ENCODE measurements at places on chromosomes 7 and 10.
A peak's percentile ranks its signal among the peaks of the same experiment; 100 is the strongest.

DNA sequence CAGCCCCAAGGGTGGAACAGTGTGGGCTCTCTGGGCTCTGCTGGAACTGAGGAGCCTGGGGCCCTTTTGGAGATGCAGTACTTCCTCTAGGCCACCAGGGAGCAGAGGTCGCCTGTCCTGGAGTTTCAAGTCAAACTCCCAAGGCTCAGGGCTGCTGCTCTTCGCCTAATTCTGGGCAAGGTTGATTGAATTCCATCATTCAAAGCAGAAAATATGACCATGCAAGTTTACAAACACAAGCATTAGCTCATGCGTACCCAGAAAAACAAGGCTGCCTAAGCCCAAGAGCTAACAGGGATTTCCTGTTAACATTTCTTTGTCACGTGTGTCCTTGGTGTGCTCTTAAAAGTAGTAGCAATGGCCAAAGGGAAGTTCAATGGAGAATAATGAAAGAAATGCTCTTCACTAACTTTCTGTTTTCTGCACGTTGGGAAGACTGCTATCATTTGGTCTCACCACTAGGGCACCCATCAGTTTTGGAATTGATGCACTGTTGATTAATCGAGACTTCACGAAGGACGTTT is 20.1 kb downstream of the LDB3 start:
- peak; percentile 3 for DNase-seq

DNA sequence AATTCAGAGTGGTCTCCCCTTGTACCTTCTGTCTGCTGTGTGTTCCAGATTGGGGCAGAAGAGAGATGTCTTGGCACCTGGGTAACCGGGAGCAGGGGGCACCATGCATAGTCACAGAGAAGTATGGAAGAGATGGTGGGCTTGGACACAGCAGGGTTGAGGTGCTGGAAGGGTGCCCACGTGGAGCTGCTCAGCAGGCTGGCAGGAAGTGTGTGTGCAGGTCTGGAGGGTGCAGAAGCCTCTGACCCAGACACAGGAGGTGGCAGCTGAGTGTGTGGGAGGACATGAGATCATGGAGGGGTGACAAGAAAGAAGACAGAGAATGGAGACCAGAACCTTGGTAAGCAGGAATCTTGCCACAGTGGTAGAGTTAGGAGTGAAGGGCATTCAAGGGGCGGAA is 42.3 kb upstream of the DUSP5 start:
- DNase-seq, result no peak

DNA sequence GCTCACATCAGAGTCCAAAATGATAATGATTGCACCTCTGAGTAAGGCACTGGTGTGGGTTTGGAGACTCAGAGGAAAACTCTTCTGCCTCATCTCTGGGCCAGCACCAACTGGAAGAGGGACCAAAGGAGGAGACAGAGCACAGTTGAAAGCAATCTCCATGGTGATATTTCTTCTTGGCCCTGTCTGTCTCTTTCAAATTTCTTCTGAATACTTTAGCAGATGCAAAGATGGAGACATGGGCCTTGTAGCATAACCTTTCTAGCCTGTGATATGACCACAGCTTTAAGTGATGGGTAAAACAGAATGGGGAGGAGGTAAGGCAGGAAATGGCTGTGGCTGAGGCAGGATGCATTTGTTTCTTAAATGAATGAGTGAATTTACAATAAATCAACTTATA is 12.2 kb upstream of the GIMAP7 start:
- no peak for DNase-seq

- no peak for DNase-seq
These were observed 1.6 kb upstream of the COPS6 start for GRCh38 chr7:100087055-100087750.

DNA sequence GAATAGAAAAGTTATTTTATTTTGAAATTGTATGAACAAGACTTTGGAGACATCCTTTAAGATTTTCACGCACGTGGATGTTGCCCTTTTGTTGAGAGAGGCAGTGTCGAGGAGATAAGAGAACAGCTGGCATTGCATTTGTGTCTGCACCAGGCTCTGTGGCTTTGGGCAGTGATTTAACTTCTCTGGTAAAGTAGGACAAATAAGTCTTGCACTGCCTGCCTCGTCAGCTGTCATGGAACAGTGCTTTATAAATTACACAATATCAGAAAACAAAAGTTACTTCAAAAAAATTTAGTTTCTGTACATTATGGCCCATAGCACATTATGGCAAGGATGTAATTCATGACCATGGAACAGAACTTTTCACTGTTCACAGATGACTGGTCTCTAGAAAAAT is 20.1 kb downstream of the SNX10 start:
- no peak for DNase-seq

DNA sequence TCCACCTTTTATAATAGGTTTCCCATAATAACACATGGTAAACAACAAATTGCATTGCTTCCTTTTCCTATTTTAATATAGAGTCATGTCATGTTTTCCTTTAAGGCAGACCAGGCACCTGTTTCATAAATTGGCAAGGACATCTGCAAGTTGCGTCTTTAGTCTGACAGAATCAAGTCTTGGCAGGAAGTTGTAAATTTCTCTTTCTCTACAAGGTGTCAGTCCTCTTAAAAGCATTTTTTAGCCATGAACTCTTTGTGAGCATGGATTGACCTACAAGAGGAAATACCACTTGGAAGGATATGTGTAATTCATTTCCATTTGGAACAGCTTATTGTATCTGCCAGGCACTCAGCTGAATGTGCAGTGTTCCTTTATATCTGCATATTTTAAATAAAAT is 176.8 kb downstream of the PRKG1 start:
- DNase-seq, result no peak

DNA sequence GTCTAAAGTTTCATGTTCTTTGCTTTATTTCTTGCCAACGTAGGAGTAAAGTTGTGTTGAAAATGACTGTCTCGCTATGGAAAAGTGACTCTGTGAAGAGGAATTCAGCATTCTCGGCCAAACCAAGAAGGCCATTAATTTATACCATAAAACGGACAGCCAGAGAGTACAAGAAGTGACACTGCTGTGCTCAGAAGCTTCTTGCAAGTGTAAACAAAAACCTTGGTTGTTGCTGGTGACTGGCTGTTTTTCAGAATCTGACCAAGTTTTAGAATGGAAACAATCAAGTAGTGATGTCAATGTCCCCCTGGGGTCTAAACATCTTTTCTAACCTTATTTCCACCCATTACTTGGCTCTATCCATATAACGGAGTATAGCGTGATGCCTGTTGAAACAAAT is 201.9 kb downstream of the INHBA start:
- DNase-seq, result no peak

GRCh38 chr10:93614101-93614825 is 1.9 kb downstream of the PDE6C start:
- DNase-seq, result no peak

DNA sequence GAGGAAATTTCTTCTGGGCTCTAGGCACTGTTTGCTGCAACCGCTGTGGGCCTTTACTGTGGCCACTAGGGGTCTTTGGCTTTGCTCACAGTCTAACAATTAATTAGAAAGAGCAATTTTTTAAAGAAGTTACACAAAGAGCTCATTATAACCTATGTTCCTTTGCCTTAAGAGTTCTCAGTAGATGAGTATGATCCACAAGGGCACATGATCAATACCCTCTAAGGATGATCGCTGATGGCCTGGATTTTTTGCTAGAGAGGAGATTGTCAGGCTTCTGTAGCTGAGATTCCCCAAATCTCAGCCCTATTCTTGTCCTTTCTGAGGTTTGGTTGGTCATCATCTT is 80.8 kb upstream of the RHOBTB1 start:
- DNase-seq, result no peak

DNA sequence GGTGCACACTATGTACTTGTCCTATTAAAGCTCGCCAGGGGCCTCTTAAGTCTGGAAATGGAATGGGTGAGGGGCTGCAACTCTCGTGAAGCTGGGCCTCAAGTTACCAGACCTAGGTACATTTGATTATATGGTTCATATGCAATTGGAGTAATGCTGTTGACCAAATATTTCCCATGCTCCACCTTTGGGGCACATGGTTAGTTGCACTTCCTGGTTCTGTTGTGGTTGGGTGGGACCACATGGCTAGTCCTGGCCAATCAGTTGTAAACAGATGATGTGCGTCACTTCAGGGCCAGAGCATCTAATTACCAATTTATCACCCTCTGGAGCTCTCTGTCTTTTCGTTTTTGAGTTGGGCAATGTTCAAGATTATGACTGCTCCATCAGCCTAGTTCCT is 39.5 kb upstream of the OPN4 start:
- DNase-seq, result no peak

DNA sequence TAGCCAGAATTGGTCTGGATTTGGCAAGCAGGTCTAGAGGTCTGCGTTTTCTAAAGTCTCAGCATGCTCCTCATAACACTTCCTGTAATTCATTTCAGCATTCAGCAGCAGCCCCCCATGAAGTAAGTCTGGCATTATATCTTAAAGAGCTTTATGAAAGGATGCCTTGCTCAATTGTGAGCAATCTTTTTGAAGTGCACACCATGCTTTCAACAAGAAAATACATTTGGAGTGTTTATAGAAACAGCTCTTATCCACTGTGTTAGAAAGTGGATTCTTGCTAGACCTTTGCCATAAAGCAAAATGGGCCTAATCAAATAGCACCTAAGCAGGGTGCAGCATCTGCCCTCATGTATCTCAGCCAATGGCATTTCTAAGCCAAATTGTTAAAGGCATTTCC is 378.0 kb upstream of the AKR1E2 start:
- DNase-seq, result no peak
